ENCODE measurements at places on chromosomes 6 and 20. TPM values are rescaled to one million over a fixed set of nuclear protein-coding genes. Genes with fewer than 3 reads are reported as not detected.
A peak's percentile ranks its signal among the peaks of the same experiment; 100 is the strongest.

The SS18L1 gene
- 8.1 TPM for total RNA-seq

The PLTP gene
- total RNA-seq, result 5.0 TPM

The PAX1 gene
- not detected for total RNA-seq

The SNAI1 gene
- total RNA-seq, result 0.54 TPM

The SLC32A1 gene
- not detected for total RNA-seq

The OTOR gene
- total RNA-seq, result not detected

DNA sequence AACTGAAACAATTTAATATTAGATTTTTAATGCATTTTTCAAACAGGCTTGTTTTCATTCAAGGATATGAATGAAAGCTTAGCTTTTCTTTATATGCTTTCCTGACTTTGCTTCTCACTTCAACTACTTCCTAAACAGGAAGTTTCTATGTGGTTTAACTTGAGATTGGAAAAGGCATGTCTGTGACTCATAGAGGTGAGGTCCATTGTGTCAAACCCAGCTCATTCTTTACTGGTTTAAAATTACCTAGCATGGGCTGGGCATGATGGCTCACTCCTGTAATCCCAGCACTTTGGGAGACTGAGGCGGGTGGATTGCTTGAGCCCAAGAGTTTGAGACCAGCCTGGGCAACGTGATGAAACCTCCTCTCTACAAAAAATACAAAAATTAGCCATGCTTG is 34.4 kb downstream of the EFHC1 start:
- peak; percentile 56 for DNase-seq

DNA sequence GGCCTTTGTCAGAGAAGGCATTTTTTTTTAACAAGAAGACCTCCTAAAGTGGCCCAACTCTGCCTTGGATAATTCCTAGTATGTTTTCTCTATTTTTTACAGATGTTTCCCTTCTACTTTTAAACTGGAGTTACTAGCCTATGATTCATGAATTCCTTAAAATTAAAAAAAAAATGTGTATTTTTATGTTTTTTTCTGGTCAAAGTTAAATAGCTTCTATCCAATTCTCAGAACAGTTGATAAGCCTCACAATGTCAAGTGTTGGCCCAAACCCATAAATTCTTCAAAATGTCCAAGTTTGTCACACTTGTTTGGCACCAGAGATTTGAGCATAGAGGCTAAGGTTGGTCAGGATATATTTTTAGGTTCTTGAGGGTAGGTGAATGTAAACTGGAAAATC is 64.0 kb downstream of the JAG1 start:
- peak; percentile 35 for DNase-seq

- peak; percentile 33 for DNase-seq
Observed at GRCh38 chr6:163392533-163392932, 22.0 kb upstream of the QKI start.

GRCh38 chr6:26412954-26413353 is 10.9 kb downstream of the BTN3A1 start:
- DNase-seq, result no peak

- peak; percentile 28 for DNase-seq
Observed at GRCh38 chr20:39112178-39112743, 150.1 kb downstream of the DHX35 start.

DNA sequence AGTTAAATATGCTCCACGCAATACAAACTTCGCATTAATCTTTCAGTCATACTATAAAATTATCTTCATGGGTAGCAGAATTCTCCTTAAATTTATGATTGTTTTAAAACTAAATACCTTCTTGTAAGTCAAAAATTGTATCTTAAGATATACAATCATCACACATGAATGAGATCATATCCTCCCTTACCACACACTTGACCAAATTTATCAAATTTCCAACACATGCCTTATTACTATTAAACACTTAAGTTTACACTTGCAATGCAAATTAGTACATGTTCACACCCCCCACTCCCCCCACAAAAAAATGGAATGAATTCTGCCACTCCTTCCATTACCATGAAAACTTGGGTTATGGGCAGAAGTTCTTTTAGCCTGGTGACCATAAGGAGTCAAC is 13.8 kb downstream of the RANBP9 start:
- DNase-seq, result peak; percentile 18

DNA sequence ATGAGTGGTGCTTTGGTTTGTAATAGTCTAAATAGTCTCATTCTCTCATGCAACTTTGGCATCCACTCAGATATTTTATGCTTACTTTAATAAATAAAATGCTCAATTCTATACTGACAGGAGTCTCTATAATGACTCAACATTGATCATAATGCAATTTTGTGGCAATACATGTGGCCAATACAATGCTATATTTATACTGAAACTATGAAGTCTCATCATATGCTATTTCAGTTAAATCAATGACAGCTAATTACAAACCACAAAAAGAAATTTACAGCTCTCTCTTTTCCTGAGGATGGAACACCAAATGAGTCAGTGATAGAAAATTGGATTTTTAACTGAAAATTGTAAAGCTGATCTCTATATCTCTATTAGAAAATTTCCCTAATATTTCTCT is 77.1 kb downstream of the WASF1 start:
- no peak for DNase-seq

DNA sequence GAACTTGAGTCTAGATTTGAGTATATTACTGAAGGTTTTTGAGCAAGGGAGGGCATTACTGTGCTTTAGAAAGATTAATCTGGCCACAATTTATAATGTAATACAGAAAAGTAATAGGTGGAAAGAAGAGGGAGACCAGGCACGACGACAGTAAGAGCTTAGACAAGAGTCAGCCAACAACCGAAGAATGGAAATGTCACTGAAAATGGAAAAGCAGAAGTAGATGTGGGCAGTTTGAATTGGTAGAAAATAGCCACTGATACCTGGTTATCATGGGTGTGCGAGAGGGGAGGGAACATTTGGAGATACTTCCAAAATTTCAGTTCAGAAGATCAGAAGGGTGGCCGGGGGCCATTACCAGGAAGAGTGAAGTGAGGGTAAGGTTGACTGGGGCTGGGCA is 339.1 kb downstream of the UTRN start:
- DNase-seq, result no peak

GRCh38 chr6:85458184-85458583 is 8.3 kb downstream of the NT5E start:
- DNase-seq, result no peak

GRCh38 chr20:61186771-61187472 is 65.1 kb upstream of the CDH4 start:
- peak; percentile 42 for DNase-seq

DNA sequence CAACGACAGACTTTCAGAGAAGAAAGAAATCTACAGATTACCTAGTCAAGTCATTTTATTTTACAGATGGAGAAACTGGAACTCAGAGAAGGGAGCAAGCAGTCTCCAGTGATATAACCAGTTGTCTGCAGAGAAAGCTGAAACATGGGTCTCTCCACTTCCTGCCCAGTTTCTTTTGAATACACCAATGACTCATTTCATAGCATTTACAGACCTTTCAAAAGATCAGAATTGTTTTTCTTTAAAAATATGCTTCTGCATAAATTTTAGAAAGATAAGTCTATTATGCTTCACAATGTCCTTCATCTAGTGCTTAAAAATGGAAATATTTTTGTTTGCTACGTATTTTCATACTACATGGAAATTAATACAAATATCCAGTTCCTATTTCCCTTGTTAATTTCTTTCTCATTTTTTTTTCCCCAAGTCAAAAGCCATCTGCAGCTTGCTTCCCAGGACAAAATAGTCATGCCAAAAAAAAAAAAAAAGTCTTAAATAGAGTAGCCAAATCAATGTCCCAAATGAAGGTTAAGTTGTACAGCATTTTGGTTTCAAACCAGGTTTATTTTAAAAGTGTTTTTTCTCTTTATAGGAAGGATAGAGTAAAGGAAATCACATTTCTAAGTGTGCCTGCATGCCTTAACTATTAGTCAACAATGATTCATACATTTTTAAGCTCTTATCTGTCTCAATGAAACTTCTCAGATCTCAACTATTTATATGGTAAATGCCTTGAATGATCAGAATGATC is 36.9 kb downstream of the ARHGAP18 start:
- DNase-seq, result peak; percentile 87

DNA sequence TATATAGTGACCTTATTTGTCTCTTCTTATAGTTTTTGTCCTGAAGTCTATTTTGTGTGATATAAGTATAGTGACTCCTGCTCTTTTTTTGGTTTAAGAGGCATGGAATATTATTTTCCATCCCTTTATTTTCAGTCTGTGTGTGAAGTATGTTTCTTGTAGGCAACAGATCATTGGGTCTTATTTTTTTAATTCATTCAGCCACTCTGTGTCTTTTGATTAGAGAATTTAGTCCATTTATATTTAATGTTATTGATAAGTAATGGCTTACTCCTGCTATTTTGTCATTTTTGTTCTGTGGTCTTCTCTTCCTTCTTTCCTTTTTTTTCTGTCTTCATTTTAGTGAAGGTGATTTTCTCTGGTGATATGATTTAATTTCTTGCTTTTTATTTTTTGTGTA is 51.4 kb upstream of the TOP1 start:
- DNase-seq, result no peak

- DNase-seq, result no peak
Observed at GRCh38 chr6:42154461-42155209, 12.2 kb upstream of the C6orf132 start.

- no peak for DNase-seq
Observed at GRCh38 chr6:135159531-135159930, 21.6 kb upstream of the MYB start.

- no peak for DNase-seq
Observed at GRCh38 chr6:4382362-4382853, 247.0 kb upstream of the ECI2 start.

GRCh38 chr6:131027326-131027725 is 35.7 kb downstream of the EPB41L2 start:
- DNase-seq, result no peak

All from IMR-90 (cell line).